Ovary (tissue), 10 donors: ENCODE measurements at places on chromosomes 16 and 17. TPM values are rescaled to one million over a fixed set of nuclear protein-coding genes. Genes with fewer than 3 reads are reported as not detected.

ERI2 gene
- 7.2 TPM for total RNA-seq

HEATR9 gene
- not detected for total RNA-seq

ABCA9 gene
- 15.0 TPM for total RNA-seq

PHB1 gene
- 46.0 TPM for total RNA-seq

RBFOX1 gene
- total RNA-seq, result 0.28 TPM

RPS2 gene
- 4,021 TPM for total RNA-seq

C16orf46 gene
- 1.1 TPM for total RNA-seq

DNA sequence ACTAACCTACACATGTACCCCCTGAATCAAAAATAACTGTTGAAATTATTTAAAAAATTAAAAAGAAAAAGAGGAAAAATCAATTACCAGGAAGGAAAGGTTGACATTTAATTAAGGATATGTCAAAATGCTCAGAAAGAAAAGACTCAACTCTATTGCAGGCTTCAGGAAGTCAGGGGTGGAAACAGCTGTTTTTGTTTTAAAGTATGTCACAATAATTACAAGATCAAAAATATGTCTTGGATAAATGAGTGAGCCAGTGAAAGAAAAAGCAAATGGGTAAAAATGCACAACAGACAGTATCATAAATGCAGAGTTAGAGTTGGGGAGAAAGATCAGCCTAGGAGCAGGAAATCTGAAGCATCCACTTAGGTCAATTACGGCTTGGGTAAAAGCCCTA, 146.0 kb downstream of the CDH11 start:
- no peaks in the 10 kb centered on the region for H3K36me3 ChIP-seq
- no peaks in the 10 kb centered on the region for H3K27me3 ChIP-seq
- peaks cover 4% of the 10 kb centered on the region for H3K4me1 ChIP-seq
- no peak overlapping the region for H3K27ac ChIP-seq
- DNase-seq, result no peak

GRCh38 chr17:7987112-7987893, 15.1 kb upstream of the GUCY2D start:
- H3K27me3 ChIP-seq, result no peaks in the 10 kb centered on the region
- no peaks in the 10 kb centered on the region for H3K4me1 ChIP-seq
- no peak for DNase-seq

DNA sequence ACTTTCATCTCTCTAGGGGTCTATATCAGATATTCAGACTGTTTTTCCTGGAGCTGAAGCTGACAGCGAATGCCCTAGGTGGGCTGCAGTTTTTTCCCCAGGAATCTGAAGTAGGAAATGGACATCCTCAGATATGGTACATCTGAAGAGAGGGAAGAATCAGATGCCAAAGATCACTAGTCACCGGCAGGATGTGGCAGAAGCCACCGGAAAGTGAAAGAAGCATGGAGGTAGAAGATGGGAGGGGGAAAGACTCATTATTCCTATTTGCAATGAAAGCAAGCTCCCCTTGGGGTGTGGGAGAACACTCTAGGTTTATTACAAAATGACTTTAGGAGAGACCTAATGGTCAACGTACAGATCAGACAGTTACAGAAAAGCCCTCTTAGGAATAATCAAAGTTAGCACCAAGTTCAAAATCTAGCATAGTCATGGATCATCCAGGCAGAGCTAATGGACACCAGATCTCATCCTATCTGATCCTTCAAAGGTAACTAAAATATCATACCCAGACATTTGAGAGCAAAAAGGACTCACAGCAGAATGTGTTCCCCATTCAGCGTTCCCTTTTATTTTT, 110.7 kb downstream of the HS3ST3A1 start:
- DNase-seq, result no peak
- H3K4me1 ChIP-seq, result no peaks in the 10 kb centered on the region
- no peak overlapping the region for H3K4me3 ChIP-seq
- no peaks in the 10 kb centered on the region for H3K27me3 ChIP-seq
- H3K36me3 ChIP-seq, result no peaks in the 10 kb centered on the region

DNA sequence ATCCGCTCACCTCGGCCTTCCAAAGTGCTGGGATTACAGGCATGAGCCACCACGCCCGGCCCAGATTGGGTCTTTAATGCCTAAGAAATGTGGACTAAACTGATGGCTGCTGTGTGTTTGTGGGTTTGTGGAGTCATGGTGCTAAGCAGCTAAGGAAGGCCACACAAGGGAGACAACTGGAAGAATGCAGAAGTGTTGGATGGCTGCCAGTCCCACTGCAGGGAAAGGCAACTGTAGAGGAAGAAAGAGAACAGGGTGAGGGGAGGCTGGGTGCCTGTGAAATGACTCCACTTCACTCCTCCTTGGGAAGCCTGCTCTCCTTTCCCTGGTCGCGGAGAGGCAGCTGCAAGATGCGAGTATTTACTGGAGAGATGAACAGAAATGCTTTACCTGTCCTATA, 23.5 kb upstream of the SIAH1 start:
- no peak overlapping the region for H3K27ac ChIP-seq
- no peak for DNase-seq
- peaks cover 10% of the 10 kb centered on the region for H3K4me1 ChIP-seq
- H3K36me3 ChIP-seq, result no peaks in the 10 kb centered on the region

DNA sequence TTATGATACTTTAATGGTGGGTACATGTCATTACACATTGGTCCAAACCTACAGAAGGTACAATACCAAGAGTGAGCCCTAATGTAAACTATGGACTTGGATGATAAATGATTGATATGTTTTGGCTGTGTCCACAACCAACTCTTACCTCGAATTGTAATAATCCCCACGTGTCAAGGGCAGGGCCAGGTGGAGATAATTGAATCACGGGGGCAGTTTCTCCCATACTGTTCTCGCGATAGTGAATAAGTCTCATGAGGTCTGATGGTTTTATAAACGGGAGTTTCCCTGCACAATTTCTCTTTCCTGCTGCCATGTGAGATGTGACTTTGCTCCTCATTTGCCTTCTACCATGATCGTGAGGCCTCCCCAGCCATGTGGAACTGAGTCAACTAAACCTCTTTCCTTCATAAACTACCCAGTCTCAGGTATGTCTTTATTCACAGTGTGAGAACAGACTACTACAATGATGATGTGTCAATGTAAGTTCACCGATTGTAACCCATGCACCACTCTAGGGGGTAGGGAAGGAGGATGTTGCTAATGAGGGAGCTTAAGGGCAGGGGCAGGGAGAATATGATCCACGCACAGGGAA, 7.0 kb upstream of the METTL22 start:
- no peak overlapping the region for H3K4me3 ChIP-seq
- DNase-seq, result no peak
- no peaks in the 10 kb centered on the region for H3K27me3 ChIP-seq
- no peak overlapping the region for H3K27ac ChIP-seq
- no peaks in the 10 kb centered on the region for H3K36me3 ChIP-seq

DNA sequence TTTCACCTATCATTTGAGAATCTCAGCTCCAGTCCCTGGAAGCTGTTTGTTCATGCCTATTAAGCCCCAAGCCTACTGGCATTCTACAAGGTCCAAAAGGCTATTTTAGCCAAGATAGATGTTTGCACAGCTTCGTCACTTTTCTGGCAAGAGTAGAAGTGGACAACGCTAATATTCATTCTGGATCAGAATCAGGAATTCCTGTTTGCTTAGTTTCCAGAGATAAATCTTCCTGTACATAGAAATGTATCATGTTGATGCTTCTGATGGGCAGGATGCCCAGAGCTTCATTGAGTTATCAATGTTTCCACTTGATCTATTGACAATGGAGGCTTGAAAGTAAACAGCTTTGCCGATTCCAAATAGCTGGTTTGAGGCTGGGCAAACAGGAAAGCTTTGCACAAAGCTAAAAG, 260.7 kb upstream of the CA10 start:
- no peaks in the 10 kb centered on the region for H3K4me1 ChIP-seq
- no peak for DNase-seq
- H3K27ac ChIP-seq, result no peak overlapping the region
- no peaks in the 10 kb centered on the region for H3K27me3 ChIP-seq
- H3K36me3 ChIP-seq, result no peaks in the 10 kb centered on the region
- H3K4me3 ChIP-seq, result no peak overlapping the region

GRCh38 chr17:78355045-78355641, 4.7 kb downstream of the SOCS3 start:
- H3K36me3 ChIP-seq, result no peaks in the 10 kb centered on the region
- no peak overlapping the region for H3K27ac ChIP-seq
- DNase-seq, result no peak
- H3K4me1 ChIP-seq, result peaks cover 24% of the 10 kb centered on the region
- H3K27me3 ChIP-seq, result no peaks in the 10 kb centered on the region
- no peak overlapping the region for H3K4me3 ChIP-seq

- peaks cover 11% of the 10 kb centered on the region for H3K4me1 ChIP-seq
- H3K27me3 ChIP-seq, result no peaks in the 10 kb centered on the region
- H3K36me3 ChIP-seq, result no peaks in the 10 kb centered on the region
- no peak for DNase-seq
- no peak overlapping the region for H3K27ac ChIP-seq
Observed at GRCh38 chr17:83159204-83160049, 80.0 kb downstream of the METRNL start.

GRCh38 chr17:16932611-16933010, 39.3 kb downstream of the TNFRSF13B start:
- DNase-seq, result no peak
- H3K4me3 ChIP-seq, result no peak overlapping the region
- no peaks in the 10 kb centered on the region for H3K4me1 ChIP-seq
- H3K36me3 ChIP-seq, result no peaks in the 10 kb centered on the region
- no peaks in the 10 kb centered on the region for H3K27me3 ChIP-seq
- no peak overlapping the region for H3K27ac ChIP-seq

DNA sequence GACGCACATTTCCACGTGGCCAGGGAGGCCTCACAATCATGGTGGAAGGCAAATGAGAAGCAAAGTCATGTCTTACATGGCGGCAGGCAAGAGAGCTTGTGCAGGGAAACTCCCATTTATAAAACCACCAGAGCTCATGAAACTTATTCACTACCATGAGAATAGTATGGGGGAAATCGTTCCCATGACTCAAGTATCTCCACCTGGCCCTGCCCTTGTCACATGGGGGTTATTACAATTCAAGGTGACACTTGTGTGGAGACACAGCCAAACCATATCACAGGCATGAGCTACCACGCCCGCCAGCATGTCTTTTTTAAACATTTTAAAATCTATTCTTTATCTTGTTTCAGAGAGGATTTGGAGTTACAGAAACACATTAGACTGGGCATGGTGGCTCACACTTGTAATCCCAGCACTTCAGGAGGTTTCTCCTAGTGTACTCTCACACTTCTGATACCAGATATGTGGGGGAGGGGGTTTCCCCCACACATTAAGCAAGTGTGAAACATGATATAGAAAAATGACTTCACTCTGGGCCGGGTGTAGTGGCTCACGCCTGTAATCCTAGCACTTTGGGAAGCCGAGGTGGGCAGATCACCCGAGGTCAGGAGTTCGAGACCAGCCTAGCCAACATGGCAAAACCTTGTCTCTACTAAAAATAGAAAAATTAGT, 5.6 kb upstream of the ATMIN start:
- H3K4me3 ChIP-seq, result no peak overlapping the region
- no peaks in the 10 kb centered on the region for H3K4me1 ChIP-seq
- no peak overlapping the region for H3K27ac ChIP-seq
- no peaks in the 10 kb centered on the region for H3K27me3 ChIP-seq
- no peaks in the 10 kb centered on the region for H3K36me3 ChIP-seq

DNA sequence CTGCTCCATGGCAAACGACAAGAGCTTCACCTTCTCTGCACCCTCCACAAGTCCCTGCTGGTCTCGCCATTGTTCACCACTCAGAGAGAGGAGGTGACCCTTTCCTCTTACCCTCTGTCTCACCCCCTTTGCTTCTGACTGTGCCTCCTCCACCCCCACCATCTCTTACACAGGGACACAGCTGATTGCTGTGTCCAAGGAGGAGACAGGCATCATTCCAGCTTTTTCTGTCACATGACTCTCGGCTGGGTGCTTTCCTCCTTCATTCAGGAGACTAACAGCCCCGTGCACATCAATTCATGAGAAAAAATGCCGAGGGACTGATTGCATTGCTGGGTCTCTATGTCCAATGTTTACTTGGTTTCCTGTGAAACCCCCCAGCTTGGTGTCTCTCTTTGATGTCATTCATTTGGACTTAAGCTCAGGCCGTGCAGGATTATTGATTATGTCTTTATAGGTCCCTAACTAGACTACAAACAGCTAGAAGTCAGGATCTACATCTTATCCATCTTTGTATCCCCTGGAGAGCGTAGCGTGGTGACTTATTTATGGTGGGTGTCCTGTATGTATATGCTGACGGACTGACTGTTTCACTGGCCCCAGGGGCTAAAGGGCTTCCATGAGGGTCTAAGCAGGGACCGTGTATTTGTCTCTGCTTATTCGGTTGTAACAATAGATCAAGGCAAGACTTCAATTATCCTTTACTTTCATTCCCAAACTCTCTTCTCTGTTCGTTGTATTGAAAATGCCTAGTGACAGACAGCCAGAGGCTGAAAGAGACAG, 82.2 kb upstream of the CDH13 start:
- no peaks in the 10 kb centered on the region for H3K36me3 ChIP-seq
- H3K4me3 ChIP-seq, result no peak overlapping the region
- DNase-seq, result no peak
- H3K4me1 ChIP-seq, result no peaks in the 10 kb centered on the region
- no peaks in the 10 kb centered on the region for H3K27me3 ChIP-seq

GRCh38 chr17:6716736-6717135, 3.6 kb upstream of the SLC13A5 start:
- peaks cover 18% of the 10 kb centered on the region for H3K4me1 ChIP-seq
- H3K4me3 ChIP-seq, result no peak overlapping the region

- DNase-seq, result no peak
- H3K4me1 ChIP-seq, result peaks cover 8% of the 10 kb centered on the region
- H3K27me3 ChIP-seq, result no peaks in the 10 kb centered on the region
- H3K36me3 ChIP-seq, result no peaks in the 10 kb centered on the region
- H3K27ac ChIP-seq, result peak overlapping the region; percentile 76
Observed at GRCh38 chr17:70138291-70138865, 31.0 kb upstream of the KCNJ2 start.
